ENCODE measurements at places on chromosomes 12 and 14.
A peak's percentile ranks its signal among the peaks of the same experiment; 100 is the strongest.

DNA sequence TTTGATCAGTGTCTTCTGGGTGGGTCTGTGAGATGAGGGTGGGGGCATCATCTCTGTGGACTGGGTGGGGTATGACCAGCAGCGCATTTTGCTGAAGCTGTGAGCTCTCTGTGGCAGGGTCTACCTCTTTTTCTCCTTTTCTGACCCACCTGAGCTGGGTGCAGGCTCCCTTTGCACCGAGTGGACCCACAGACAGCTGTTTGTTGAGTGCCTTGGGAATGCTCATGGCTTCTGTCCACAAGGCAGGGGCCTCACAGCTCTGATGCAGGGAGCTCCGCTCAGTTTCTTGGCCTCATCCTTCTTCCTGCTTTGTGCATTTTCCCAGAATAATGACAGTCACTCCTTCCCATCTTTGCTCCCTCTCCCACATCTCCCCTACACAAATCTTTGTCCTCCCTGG, 380.6 kb downstream of the DPF3 start:
- DNase-seq: no peak

DNA sequence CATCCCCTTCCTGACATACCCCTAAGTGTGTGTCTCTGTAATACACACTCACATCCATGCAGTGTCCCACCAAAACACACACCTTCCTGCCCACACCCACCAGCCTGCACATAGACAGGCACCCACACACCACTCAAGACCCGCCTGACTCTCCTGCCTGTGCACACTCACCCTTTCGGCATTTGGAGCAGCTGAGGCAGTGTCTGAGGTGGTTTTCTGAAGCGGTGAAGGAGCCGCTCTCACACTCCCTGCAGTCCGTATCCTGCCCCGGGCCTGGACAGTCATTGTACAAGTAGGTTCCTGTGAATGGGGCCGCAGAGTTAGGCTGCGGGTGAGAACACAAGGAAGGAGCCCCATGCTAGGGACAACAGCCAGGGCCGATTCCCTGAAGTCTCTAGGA, 8.3 kb downstream of the TNFRSF1A start:
- DNase-seq: peak; percentile 85

DNA sequence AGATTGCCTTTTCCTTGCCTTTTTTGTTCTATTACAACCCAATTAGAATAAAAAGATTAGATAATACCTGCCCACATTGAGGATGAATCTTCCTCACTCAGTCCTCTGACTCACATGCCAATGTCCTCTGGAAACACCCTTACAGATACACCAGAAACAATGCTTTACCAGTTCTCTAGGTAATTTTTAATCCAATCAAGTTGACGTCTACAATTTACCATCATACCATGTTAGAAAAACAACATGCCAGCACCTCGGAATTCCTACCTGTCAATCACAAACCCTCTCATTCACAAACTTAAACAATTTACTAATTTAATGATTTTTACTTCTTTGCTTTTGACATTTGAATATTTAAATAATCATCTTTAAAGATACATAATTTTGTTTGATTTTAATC, 953.8 kb downstream of the TRHDE start:
- no peak for DNase-seq

DNA sequence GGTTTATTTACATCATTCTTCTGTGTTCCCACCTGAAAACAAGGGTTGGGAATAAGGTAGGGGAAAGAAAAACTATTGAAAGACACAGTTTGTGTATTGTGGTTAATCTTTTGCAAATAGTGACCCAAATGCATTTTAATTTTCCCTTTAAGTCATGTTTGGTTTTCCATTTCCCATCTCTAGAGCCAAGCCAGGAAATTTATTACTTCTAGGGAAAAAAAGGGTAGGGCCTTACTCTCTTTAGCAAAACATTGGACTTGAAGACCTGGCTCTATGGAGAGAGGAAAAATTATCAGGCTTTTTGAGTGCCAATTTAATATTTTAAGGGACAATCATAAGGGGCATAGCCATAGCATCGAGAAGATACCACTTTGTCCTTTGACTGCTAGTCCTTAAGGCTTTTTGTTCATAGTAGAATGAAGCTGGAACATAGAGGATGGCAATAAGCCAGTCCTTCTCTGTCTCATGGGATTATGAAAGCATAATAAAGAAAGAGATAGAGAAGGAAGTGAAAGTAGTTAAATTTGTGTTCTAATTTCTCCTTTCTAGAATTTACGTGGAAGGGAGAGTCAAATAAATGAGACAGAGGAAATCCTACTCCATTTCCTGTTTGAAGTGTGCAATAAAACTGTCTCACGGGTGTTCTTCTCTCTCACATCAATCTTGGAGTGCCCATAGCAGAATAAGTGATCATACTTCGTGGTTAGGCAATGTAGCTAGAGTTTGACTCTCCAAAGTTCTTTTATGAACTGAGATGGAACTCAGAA, 50.9 kb upstream of the PPFIA2 start:
- DNase-seq: no peak

DNA sequence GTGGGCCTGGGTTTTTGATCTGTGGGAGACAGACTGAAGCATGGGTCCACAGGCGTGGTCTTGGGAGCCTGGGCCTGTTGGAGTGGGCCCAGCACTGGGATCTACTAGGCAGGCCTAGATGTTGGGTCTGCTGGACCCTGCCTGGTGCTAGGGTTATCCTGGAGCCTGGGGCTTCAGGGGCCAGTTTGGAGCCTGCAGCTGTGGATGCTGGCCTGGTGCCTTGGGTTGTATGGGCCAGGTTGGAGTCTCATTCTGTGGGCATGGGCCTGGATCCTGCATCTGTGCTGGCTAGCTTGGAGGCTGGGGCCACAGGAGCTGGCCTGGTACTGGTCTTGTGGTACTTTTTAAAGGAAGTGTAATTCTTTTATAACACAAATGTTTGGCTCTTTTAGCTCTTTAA, 68.0 kb downstream of the GPHN start:
- no peak for DNase-seq

- DNase-seq: no peak
Observed at GRCh38 chr12:104243551-104243950, 28.0 kb downstream of the TXNRD1 start.

DNA sequence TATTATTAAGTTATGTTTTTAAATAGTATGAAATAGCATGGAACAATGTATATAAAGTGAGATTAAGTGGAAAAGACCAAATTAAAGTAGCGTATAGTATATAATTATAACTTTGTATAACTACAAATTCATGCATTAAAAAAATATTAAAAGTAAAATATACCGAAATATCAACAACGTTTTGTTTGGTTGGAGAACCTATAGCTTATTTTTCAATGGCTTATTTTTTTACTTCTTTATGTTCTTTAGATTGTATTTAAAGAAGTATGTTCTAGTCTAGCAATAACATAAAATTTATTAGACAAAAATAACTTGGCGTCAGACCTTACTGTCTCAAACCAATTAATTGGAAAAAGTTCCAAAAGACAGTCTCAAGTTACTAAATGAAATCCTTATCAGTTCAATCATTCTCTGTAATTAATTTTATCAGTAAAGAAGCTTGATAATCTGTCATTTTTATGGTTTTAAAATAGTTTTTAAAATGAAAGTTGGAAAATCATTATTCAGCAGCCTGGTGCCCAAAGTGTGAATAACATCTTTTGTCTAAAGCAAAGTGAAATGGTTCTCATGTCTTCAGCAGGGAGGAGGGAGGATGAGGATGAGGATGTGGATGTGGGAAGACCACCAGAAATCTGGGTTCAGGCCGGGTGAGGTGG, 46.7 kb downstream of the IRAK3 start:
- peak; percentile 18 for DNase-seq

GRCh38 chr14:86038387-86039042, 508.6 kb downstream of the FLRT2 start:
- DNase-seq: peak; percentile 42

DNA sequence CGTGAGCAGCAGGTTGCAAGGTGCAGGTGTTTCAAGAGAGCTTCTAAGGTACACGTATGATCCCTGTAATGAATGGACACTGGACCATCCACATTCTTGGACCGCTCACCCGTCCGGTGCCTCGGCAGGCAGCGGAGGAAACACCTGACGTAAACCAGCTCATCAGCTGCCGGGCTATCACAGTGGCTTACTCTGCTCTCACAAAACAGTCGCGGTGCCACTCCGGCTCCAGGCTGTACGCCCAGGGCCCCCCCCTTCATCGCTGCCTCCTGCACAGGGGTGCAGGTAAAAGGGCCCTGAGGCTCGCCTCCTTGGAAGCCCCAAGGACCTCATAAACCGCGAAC, 436 bp downstream of the VPS33A start:
- no peak for DNase-seq

- no peak for DNase-seq
Observed at GRCh38 chr12:63313139-63313538, 162.1 kb upstream of the AVPR1A start.

DNA sequence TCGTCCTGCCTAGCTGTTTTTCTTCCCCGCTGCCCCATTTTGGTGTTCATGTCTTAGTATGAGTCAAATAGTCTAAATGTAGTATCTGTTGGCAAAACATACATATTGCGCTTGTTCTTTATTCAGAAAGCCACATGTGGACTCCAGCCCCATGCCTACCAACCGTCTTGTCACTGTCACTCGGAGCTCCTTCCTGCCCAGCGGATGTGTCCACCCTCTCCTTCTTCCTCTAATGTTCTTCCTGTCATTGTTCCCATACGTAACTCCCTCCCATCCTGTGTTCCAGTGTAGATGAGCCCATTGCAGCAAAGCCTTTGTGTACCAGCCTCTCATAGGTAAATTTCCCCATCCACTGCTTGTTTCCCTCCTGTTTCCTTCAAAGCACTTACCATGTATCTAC, 120.5 kb downstream of the TMX1 start:
- no peak for DNase-seq

DNA sequence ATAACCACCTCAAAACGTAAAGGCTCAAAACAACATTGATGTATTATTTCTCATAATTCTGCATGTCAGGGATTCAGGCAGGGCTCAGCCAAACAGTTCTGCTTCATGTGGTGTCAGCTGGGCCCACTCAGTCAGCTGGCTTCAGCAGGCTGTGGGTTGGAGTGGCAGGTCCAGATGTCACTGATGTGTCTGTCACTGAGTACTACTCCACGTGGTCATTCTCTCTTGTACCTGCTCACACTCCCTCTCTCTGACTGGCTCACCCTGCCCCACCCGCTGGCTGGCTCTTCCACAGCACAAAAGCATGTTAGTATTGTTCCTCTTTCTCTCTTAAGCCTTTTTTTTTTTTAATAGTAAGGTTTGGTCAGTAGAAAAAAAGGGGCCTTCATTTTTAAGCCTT, 182.4 kb downstream of the DICER1 start:
- peak; percentile 23 for DNase-seq

DNA sequence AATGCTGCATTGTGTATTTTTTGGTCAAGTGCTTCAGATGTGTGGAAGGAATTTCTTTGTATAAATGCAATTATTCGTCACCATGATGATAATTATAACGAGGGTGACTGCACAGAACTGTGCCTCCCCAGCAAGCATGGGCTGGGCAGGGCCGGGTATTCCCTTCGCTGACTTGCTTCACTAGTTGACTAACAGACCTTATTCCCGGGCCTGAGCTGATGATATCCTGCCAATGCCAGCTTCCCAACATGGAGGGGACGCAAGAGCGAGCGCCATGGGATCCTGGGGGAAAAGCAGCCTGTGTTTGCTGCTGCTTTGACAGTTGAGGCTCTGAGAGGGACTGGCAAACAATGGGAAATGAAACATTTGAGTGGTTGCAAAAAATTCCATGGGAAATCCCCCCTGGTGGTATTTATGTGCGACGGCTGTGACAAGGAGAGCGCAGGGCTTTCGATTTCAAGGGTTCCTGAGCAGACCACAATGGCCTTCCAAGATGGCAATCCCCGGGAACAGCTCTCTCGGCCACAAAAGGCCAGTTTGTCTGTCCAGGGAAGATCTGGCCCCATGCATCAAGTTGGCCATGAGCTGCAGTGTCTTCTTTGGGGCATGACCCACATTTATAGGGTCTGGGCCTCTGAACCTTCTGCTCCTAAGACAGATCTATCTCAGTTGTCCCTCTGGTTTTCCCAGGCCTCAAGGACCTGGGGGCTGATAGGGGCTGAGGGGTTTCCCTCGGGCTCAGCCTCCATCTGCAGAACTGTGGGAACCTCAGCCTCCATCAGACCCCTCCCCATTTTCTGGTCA, 21.9 kb upstream of the MAP1LC3B2 start:
- no peak for DNase-seq

DNA sequence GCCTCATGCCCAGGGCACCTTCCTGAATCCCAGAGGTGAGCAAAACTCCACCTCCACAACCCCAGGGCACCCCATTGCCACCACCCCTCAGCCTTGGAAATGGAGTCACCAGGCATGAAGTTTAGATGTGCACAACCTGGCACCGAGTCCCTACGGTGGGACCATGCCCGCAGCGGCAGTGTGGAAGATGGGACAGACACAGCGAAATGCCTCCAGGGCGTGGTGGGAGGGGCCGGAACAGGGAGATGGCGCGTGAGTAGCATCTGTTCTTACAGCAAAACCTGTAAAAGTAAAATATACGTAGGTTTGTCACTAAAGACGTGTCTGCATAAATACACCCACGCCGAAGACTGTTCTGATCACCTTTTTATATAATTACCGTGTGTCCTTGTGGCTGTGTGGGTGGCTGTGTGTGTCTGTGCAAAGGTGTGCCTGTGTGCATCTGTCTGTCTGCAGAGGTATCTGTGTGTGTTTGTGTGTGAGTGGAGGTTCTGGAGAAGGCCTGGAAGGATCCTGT, 17.4 kb upstream of the DEGS2 start:
- DNase-seq: no peak

DNA sequence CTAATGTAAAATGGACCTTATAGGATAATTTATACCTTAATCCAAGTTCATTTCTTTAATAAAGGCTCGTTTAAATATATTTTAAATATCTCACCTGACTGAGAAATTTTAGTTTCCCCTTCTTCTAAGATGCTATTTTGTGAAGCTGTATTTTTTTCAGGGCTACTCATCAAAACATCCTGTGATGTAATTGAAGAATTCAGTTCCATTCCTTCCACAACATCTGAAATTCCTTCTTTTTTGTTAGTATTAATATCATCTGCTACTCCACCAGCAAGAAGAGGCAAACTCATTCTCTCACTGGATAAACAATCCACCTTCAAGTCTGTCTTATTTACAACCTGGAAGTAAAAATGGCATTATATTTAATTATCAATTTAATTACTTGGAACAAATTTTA, 22.5 kb downstream of the LGALS3 start:
- no peak for DNase-seq

DNA sequence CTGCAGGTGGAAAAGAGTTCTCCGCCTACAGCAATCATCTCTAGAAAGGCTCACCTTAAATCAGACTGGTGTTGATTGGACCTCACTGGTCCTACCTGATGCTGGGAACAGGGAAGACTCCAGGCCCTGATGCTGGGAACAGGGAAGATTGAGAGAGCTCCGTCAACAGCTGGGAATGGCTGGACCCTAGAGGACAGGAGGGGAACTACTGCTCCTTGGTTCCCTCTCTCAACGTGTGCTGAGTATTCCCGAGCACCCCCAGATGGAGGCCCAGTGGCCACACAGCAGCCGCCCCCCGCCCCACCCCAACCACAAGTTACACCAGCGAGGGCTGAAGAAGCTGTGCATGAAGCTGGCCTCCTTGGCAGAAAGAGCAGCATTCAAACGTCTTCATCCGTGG, 240.3 kb downstream of the SLC15A4 start:
- no peak for DNase-seq

DNA sequence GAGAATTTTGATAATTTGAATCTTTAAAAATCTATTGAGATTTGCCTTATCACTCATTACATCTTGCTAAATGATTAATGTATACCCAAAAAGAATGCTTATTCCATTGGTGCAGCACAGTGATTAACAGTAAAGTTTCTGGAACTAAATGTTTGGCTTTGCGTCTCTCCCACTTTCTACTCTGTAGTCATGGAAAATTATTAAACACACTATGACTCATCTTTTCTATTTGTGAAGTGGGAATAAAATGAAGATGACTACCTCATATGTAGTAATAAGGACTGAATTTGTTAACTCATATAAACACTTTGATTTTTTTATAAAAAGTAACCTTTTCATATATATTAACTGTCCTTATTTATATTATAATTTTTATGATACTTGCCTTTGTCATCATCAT, 118.1 kb downstream of the RERGL start:
- peak; percentile 12 for DNase-seq
